ENCODE measurements at places on chromosomes 11 and 22.
A peak's percentile ranks its signal among the peaks of the same experiment; 100 is the strongest.

- no peak for DNase-seq
Observed at GRCh38 chr11:125088576-125089455, 22.6 kb downstream of the TMEM218 start.

DNA sequence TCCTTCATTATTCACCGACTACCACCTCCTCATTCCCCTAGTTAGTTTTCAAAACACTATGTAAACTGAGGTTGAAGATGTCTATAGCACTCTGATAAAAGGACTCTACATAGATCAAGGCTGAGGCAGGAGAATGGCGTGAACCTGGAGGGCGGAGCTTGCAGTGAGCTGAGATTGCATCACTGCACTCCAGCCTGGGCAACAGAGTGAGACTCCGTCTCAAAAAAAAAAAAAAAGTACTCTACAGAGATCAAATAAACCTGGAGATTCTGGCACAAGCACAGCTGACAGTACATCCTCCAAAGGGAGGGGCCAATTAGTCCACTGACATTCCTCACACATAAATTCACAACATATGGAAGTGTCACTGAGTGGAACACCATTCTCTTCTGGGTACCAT, 31.0 kb downstream of the TSG101 start:
- no peak for DNase-seq

DNA sequence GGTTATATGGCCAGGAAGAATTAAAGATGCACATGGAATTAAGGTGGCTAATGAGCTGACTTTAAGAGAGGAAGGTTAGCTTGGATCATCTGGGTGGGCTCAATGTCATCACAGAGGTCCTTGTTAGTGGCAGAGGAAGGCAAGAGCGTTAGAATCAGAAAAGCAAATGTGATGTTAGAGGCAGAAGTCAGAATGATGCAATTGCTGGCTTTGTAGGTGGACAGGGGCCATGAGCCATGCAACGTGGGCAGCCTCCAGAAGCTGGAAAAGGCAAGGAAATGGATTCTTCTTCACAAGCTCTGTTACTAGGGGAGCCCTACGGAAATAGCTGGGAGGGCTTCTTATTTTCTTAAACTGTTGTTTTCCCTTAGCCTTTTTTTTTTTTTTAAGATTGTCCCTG, 2.3 kb upstream of the CBLIF start:
- DNase-seq = no peak

- DNase-seq = no peak
Observed at GRCh38 chr22:38042488-38042790, 14.8 kb upstream of the PICK1 start.

DNA sequence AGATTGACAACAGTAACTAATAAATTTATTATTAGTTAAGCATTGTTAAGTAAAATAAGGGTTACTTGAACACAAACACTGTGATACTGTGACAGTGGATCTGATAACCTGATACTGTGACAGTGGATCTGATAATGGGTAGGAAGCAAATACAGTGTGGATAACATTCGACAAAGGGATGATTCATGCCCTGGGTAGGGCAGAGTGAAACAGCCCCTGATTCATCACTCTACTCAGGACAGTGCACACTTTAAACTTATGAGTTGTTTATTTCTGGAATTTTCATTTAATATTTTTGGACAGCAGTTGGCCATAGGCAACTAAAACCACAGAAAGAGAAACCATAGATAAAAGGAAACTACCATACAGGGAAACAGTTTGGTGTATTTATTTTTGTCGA, 60.8 kb upstream of the CTSC start:
- DNase-seq = no peak

DNA sequence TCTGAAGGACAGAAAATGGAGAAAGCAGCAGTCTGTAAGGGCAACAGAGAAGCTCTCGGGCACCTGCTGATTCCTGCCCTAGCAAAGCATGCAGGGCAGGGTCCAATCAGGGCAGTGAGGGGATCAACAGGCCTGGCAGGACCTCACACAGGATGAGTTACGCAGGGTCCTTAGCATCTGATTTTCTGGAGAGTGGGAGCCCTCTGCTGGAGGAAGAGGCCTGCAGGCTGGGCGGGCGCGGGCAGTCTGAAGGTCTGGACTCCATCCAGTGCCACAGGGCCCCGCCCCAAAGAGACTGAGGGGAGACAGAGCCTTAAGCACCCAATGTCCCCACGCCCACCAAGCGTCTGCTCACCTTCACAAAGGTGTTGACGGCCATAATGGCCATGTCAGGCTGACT, 28.9 kb downstream of the AP1B1 start:
- DNase-seq = no peak

GRCh38 chr22:29305836-29306174, 645 bp upstream of the GAS2L1 start:
- peak; percentile 21 for DNase-seq

DNA sequence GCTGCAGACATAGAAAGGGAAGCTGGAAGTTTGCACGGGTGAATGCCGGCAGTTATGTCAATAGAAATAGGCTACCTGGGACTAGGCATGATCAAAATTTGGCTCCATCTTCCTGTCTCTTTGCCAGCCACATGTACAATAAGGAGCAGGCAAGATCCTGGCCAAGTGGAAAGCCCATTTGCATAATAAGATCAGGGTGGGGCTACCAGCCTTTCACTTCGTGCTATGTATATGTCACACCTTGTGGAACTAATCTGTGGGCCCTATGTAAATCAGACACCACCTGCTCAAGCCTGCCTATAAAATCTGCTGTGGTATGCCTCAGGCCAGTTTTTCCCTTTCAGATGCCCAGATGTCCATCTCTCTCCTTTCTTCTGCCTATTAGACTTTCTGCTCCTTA, 79.3 kb upstream of the DRD2 start:
- no peak for DNase-seq

- no peak for DNase-seq
Observed at GRCh38 chr11:114157476-114158050, 98.1 kb downstream of the ZBTB16 start.

GRCh38 chr11:59429924-59430516, 3.8 kb upstream of the OR5A2 start:
- DNase-seq = peak; percentile 3

GRCh38 chr22:20531404-20532201, 24.2 kb downstream of the MED15 start:
- no peak for DNase-seq

- DNase-seq = no peak
Observed at GRCh38 chr22:31215018-31215535, 3.0 kb downstream of the LIMK2 start.

Measured in GM12892 (cell line).